ENCODE measurements at places on chromosomes 11 and 22.

GRCh38 chr11:14635546-14635945, 8.1 kb upstream of the PDE3B start:
- DNase-seq, result no peak

DNA sequence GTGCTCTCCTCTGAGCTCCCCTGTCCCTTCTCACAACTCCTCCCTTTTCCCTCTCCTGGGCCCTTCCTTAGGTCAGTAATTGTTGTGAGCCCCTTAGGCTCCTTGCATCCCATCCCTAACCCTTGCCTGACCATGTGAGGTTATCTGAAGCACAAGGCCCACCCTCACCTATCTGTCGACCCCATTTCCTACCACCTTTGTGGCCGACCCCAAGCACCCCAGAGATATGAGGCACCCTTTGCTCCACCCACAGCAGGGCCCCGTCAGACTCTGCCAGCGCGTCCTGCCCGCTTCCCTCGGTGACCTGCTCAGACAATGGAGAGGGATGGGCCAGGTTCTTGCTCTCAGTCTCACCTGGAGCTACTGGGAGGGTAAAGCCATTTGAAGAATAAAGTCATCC, 1.3 kb downstream of the GNG3 start:
- peak; percentile 83 for DNase-seq

GRCh38 chr11:21897752-21898151, 295.1 kb upstream of the ANO5 start:
- no peak for DNase-seq

- DNase-seq, result no peak
These were observed 5.5 kb upstream of the CXCR5 start for GRCh38 chr11:118878163-118878563.

DNA sequence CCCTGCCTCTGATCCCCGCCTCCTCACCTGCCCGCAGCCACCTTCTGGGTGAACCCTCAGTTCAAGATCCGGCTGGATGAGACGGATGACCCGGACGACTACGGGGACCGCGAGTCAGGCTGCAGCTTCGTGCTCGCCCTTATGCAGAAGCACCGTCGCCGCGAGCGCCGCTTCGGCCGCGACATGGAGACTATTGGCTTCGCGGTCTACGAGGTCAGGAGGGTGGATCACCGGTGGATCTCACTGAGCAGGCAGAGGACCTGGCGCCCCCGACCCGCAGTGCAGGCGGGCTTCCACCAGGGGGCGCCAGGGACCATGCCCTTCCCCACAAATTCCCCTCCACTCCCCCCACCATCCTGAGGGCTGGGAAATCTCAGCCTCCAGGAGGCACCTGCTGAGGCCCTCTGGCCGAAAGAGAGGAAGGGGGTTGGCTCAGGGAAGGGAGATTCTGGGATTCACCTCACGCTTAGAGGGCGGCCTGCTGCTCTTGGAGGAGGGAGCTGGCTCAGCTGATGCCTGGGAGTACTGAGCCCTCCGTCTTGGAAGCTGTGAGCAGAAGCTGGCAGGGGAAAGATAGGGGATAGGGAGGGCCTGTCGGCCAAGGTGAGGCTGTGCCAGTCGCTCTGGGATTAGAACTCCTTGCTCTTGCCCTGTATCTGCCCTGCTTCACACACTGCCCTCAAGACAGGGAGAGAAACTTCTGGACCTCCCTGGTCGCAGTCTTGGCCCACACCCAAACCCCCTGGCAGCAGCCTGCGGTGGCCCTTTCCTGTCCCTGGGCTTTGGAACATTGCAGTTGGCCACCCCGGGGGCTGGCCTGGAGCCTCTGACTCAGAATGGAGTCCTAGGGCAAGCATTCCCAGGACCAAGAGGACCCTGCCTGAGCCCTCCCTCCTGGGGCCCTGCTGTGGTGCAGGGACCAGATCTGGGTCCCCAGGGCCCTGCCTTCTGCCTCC, 23.2 kb downstream of the CAPN1 start:
- DNase-seq, result peak; percentile 71

DNA sequence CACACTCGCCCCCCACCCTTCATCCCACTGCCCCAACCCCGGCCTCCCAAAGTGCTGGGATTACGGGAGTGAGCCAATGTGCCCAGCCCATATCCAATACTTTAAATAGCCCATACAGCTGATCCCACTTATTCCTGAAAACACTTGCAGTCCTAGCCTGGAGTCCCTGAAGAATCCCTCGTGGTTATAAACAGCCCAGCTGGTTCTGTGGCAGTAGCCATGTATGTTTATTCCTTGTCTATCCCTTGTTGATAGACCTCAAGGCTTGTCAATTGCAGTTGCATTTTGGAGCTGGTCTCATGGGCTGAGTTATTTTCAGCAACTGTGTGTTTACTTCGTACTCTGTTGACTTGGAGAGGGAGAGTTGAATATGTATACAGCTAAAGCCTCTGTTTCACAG, 21.5 kb upstream of the PAFAH1B2 start:
- no peak for DNase-seq

- DNase-seq, result no peak
These were observed 15.5 kb upstream of the TSPAN18 start for GRCh38 chr11:44711113-44711786.

- peak; percentile 52 for DNase-seq
These were observed 109.3 kb downstream of the FBXO7 start for GRCh38 chr22:32583921-32584335.

DNA sequence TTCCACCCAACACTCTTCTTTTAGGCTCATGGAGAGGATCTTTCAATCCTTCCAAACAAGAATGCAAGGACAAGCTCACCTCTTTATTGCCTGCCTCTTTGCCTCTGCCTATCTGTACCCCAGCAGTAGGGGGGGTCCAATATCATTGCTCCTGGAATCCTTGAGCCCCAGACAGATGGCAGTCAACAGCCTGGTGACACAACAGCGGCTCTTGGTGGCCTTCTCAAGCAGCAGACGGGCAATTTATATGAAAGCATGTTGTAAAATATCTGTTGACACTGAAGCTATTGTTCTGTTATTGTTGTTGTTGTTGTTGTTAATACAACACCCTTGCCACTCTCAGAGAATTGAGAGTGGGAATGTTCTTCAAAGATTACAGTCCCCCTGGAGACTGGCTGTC, 480.0 kb upstream of the CADM1 start:
- DNase-seq, result no peak

GRCh38 chr11:86152006-86152862, 83.3 kb upstream of the PICALM start:
- DNase-seq, result no peak

DNA sequence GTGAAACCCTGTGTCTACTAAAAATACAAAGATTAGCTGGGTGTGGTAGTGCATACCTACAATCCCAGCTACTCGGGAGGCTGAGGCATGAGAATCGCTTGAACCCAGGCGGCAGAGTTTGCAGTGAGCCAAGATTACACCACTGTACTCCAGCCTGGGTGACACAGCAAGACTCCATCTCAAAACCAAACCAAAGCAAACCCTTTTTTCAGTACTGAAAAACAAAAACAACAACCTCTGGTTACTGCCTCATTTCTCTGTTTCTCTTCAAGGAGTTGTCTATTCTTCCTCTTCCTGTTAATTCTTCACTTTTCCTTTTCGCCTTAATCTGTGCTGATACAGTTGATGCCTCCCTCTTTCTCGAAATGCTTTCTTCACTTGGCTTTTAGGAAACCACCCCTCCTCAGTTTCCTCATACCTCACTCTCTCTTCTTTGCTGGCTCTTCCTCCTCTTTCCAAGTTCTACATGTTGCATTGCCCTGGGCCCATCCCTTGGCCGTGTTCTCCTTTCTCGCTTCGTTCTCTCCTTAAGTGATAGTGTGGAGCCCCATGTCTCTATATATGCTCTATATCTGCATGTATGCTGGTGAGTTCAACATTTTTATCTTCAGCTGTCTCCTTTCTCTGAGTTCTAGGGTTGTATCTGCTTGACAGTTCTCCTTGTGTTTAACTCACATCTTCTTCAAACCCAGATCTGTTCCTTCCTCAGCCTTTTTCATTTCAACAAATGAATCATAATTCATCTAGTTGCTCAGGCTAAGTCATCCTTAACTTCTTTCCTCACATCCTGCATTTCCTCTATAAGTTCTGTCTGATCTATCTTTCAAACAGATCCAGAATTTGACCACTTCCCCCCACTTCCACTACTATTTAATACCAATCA, 37.1 kb downstream of the NUCB2 start:
- DNase-seq, result no peak

Data from DMS53 (cell line).